Retina (tissue), 1 donor: ENCODE measurements at places on chromosomes 7 and 10.
A peak's percentile ranks its signal among the peaks of the same experiment; 100 is the strongest.

GRCh38 chr10:79142064-79142491, 73.3 kb downstream of the ZMIZ1 start:
- DNase-seq, result no peak

DNA sequence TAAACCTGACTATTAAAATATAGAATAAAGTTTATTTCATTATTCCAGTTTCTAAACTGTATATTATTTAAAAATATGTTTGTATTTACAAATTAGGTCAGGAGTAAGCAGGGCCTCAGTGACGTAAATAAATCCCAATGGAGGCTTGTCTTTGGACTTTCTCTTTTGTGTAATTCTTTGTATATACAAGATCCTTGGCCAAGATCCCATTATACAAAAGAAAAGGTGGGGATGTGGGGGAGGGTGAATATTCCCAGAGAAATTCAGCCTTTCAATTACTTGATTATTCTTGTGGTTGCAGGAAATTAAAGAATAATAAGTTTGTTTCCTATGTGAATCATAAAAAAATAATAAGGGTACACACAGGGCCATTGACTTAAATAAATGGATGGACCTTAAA, 178.7 kb upstream of the PRPS1L1 start:
- DNase-seq, result no peak

DNA sequence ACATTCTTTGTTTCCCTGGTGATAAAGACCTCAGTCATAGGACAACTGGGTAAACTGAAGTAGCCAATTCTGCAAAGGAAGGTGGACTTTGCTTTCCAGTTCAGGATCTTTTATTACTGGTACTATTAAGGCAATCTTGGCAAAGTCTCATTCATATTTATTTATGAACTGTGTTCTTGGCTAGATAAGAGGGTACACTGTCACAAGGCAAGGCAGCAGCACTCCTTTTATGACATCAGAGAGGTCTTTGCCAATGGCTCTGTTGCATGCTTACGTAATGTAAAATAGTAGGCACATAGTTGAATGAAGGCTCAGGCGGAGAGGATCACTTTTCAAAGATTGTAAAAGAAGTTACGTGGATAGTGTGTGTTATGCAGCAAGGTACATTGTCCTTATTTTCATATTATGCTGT, 63.7 kb upstream of the PDK4 start:
- DNase-seq, result no peak

- no peak for DNase-seq
Observed at GRCh38 chr10:78202386-78202785, 168.7 kb downstream of the RPS24 start.

GRCh38 chr7:644381-645305, 81.9 kb upstream of the DNAAF5 start:
- no peak for DNase-seq

DNA sequence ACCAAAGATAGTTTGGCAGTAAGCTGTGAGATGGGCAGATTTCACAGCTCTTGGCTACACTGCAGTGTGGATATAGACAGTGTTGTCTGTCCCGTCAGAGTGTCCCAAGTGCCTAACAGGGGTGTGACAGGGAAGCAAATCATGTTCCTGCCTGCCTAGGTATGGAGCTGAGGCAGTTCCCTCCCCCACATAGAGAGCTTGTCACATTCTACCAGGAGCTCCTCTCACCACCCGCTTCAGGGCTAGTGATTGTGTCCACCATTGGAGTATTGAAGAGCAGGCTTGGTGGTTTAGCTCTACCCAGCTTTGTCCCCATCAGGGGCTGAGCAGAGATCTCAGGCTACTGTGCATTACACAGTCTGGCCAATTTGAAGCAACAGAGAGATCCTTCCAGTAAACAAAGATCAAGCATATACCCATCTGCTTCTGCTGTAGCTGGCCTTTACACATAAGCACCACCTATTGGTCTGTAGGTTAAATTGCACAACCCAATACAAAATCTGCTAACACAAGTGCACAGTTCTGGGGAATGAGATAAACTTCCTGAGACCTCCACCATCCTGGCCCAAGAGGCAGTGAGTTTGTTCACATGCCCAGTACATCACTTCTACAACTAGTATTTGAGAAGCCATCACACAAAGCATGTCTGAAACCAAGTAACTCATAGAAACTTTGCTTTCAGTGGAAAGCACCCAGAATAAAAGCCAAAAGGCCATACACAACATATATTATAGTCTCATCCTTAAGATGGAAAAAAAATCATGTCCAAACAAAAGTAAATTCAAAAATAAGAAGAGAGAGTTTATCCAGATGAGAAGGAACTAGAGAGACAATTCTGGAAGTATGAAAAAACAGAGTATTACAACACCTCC, 67.3 kb downstream of the GLCCI1 start:
- DNase-seq, result no peak

- no peak for DNase-seq
Observed at GRCh38 chr10:6342096-6342685, 139.5 kb downstream of the PFKFB3 start.

DNA sequence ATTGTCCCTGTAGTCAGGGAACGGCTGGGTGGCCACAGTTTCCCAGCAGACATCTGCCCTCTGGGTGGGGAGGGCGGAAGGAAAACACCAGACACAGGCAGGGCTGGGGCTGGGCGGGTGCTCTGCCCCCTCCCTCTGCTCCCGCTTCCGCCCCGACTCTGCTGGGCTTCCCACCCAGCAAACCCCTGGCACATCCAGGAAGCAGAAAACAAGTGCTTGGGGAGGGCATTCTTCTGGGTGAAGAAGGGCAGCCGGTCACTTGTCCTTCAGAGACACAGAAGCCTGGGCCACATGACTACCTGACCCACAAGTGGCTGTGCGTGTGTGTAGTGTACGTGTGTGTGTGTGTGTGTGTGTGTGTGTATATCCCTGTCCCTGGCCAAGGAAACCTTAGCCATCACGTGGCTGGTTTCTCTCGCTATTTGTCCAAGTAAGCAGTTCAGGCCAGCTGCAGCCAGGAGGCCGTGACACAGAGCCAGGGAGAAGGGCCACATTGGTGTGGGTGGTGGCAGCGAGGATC, 77.9 kb downstream of the ZMIZ1 start:
- DNase-seq, result no peak

- DNase-seq, result no peak
Observed at GRCh38 chr7:95867309-95867708, 95.0 kb downstream of the DYNC1I1 start.

DNA sequence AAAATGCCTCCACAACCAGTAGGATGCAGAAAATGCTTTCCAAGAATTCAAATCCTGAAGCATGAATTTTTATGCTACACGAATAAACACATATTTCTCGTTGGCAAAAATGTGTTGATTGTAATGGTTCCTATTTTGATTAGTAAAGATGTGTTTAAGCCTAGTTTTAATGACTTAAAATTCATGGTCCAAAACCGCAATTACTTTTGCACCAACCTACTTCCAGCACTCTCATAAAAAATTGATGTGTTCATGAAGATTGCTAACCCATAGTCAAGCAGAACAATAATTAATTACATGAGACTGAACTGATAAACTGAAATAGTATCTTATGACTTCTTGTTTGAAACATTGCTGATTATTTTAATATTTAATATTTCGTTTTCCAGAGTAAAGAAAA, 828.8 kb downstream of the CCSER2 start:
- no peak for DNase-seq

DNA sequence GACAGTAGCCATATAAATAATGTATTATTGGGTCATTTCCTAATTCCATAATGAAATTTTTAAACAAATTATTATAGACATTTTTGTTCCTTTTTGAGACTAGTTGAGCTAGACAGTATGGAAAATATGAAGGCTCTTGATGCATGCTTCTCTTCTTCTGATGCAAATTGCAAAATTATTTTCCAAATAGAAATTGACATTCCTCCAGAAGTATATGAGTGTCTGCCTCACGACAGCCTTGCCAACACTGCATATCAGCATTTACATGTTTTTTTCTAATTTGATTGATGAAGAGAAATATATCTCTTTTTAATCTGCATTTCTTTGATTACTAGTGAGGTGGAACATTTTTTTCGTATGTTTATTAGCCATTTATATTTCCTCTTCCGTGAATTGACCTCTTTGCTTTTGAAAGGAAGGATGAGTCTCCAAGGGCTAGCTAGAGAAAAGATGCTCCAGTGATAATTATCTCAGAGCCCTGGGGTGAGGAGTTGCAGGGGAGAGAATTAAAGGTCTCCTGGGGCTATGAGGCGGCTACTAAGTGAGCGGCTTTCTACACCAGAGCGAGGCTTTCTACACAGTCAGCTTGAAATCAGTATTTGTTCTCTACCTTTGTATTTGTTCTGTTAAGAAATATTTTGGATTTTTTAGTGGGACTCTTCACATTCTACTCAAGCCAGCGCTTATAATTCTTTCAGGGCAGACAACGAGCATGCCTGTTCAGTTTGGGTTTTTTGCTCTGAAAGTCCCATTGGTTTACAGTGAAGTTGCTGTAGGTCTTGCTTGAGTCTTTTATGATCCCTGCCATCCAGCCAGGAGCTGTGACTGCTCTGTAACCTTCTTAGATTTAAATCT, 712.2 kb upstream of the GALNT17 start:
- DNase-seq, result peak; percentile 46

DNA sequence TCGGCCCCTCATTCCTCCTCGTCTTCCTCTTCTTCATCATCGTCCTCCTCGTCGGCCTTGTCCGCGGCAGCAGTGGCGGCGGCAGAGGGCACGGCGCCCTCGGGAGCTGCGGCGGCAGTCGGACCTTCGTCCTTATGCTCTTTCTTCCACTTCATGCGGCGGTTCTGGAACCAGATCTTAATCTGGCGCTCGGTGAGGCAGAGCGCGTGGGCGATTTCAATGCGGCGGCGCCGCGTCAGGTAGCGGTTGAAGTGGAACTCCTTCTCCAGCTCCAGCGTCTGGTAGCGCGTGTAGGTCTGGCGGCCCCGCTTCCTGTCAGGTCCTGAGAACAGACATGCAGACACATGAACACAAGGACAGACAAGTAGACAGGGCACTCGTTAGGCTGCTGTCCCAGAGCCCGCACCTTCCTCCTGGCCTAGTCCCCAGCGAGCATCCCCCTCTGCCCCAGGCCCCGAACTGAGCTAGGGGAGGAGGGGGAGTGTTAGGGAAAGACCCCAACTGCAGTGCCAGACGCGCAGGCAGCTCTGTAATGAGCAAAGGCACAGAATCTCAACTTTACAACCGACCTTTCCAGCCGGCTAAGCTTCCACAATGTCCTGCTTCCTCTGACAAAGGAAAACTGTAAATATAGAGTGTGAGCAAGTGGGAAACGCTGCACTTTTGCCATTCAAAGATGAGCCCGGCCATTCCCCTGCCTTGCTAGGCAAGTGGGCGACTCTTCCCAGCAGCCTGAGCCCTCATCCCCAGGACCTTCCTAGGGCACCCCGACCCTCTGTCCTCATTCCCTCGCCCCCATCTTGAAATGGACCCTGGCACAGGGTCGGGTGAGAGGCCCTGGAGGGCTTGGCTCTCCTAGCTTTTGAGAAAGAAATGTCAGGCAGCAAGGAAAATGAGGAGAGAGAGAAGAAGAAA, 1.3 kb downstream of the HOXA7 start:
- DNase-seq, result no peak

DNA sequence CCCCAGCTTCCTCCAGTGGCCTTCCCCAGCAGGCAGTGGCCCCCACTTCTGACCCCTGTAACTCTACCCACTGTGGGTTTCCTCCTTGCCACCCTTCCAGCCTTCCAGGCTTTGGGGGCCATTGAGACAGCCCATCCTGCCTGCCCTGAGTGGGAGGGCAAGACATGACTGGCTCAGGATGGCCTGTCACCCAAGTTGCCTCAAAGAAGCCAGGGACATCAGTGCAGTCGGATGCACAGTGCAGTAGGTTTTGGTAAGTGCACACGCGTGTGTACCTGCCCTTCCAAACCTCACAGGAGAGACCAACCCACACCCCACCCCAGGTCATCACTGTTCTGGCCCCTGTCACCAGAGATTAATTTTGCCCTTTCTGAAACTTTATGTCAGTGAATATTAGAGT, 22.7 kb downstream of the ZMIZ2 start:
- DNase-seq, result no peak

DNA sequence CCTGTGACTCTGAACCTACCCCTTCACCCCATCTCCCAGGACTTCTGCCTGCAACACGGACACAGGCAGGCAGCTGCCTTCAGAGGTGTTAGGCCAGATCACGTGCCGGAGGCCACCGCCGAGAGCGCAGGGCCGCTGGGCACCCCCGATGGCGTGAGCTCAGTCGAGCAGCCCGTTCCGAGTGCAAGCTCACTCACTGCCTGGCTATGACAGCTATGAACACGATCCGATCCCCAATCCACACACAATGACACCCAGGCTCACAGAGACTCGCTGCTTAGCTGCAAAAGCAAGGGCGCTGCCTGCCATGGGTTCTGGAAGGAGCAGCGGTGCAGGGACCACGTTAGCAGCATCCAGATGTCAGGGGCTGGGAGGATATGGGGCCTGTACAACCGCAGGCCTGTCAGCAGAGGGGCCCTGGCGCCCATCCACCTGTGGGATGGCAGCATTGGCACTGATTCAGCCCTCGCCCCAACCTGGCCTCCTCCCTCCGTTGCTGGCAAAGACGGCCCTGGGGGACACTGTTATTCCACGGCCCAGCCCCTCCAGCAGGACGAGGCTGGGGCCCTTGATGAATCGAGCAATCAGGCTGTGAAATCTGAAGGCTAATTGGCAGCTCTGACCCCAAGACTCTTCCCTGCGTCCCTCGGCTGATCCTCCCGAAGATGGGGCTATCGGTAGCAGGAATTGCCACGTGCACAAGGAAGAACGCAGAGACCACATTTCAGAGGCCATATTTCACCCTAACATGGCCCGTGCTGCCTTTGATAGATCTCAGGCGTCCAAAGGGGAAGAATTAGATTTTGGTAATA, 230.1 kb downstream of the ELFN1 start:
- peak; percentile 56 for DNase-seq

- DNase-seq, result no peak
Observed at GRCh38 chr10:117476716-117477115, 65.8 kb upstream of the EMX2 start.

- no peak for DNase-seq
Observed at GRCh38 chr7:158458096-158458495, 129.5 kb downstream of the PTPRN2 start.

GRCh38 chr10:97109547-97109946, 76.2 kb downstream of the SLIT1 start:
- DNase-seq, result no peak

DNA sequence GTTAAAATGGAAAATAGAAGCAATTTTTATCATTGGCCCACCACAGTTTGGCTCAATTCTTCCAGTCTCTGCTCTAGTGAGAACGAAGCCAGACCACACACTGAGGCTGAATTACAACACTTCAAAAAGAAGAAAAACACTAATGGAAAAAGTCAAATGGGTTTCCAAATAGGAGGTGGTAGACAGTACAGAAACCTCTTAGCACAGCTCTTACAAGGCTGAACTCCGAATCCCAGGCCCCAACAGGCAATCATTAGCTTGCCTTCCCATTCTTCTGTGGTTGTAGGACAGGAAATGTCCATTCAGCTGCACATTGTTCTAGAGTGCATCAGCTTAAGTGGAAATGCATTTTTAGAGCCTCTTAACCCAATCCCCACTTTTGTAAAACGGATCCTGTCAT, 115.1 kb upstream of the MEOX2 start:
- no peak for DNase-seq
